GM12865 (cell line): ENCODE measurements at places on chromosomes 12 and 14.

GRCh38 chr12:230925-231671, 17.1 kb upstream of the SLC6A12 start:
- no peak for DNase-seq

DNA sequence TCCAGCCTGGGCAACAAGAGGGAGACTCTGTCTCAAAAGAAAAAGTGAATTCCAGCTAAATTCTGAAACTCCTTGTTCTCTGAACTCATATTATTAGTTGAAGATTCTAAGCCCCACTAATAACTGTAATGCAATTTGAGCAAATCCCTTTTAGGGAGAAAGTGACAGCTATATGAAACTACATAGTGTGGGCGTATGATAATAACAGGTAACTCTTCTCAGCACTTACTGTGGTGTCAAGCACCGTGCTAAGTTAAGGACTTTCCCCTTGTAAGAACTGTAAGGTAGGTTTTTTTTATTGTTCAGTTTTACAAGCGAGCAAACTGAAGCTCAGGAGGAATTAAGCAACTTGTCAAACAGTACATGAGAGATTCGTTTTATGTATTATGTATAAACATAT, 5.4 kb downstream of the ANKRD13A start:
- peak; percentile 75 for DNase-seq

- no peak for DNase-seq
Observed at GRCh38 chr12:30211743-30212142, 428.0 kb upstream of the TMTC1 start.

- DNase-seq: no peak
Observed at GRCh38 chr12:68482014-68482413, 128.7 kb upstream of the RAP1B start.

- no peak for DNase-seq
Observed at GRCh38 chr14:41749429-41749828, 142.8 kb downstream of the LRFN5 start.

GRCh38 chr12:119363490-119363889, 29.0 kb downstream of the CCDC60 start:
- DNase-seq: no peak

- no peak for DNase-seq
Observed at GRCh38 chr12:115885040-115885690, 392.3 kb downstream of the MED13L start.

DNA sequence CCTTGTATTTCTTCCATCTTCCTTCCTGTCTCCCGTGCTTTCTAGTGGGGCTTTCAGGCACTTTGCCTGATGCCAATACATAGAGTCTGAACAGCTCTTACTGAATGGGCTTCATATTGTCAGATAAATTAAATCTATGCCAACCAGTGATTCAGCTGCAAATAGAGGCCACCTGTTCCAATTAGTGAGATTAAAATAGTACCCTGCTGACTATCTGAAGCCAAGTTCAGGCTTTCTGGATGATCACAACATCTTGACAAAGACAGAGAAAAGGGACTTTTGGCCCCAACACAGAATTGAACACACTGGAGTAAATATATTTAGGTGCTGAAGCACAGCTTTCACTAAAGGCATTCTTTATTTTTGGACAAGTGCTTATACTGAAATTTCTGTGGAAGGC, 11.8 kb downstream of the TMCC3 start:
- DNase-seq: no peak

DNA sequence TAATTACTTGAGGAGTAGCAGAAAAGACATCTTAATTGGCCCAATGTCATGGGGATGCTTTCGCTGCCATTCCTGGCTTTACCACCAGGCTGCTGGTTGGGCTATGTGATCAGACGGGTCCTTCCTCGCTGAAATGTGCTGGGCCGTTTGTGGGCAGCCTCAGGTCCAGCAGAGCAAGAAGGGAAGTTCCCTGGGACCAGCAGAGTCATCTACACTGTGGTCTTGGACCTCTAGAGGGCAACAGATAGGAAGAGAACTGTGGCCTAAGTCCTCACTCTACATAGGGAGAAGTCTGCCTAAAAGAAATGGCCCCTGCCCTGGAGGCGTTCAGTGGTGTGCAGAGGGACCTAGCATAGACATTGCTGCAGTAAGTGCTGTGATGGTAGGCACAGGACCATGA, 10.9 kb downstream of the EVL start:
- DNase-seq: peak; percentile 61
